ENCODE measurements at places on chromosomes 6 and 20.

DNA sequence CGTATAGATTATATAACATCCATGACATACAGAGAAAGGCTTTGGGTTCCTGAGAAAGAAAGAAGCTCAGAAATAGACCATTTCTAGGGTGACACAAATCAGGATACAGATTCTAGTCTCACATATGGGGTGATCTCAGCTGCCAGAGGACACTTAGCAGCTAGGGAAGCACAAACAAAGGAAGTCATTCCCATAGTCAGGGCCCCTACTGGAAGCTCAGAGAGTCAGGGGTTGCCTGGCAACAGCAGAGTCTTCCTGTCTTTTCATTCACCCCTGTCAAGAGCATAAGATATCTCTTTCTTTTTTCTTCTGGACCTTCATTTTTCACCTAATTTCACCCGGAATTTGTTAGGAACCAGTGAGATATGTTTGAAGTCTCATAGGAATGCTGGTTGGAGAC, 81.9 kb upstream of the IYD start:
- no peak for DNase-seq

- DNase-seq = no peak
Measured at GRCh38 chr6:64831680-64832079, 875.3 kb downstream of the EYS start.

GRCh38 chr6:128493877-128494276, 26.5 kb downstream of the PTPRK start:
- no peak for DNase-seq

DNA sequence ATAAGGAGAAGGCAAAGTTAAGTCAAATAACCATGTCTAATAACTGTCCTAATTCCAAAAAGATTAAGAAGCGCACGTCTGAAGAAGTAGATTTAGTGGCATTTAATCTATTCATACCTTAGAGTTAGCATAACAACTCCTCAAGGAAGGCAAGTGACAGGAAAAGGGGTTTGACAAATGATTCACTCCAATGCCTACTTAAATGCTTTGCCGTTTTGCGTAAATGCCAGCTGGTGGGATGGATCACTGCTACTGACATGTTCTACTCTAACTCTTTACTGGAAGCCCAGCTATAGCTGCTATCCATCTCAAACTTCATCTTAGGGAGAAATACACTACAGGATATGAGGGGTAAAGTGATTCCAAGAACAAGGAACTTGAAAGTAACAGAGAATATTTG, 347.3 kb upstream of the RUNX2 start:
- no peak for DNase-seq

DNA sequence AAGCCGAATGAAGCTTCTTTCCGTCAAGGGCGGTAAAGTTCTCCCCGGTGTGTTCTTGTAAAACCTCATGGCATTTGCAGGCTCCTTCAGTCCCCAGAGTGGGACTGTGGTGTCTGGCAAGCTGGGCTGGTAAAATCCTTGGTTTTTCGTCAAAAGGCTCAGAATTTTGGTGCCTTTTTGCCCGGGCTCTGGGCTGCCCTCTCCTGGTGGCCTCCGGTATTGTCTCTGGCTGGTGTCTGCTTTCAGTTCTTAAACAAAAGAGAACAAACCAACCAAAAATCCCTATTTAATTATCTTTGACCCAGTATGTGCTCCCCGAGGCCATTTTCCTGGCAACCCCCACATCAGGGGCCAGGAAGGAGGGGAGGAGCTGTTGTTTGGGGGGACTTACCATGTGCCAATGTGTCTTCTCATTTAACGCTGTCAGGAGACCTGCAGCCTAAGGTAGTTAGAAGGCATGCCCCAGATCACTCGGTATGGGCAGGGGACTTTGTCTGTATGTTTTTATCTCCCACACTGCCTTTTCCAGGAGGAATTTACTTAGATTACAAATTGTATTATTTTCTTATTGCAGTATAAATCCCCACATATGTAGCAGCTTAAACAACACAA, 11.1 kb downstream of the CDH4 start:
- peak; percentile 29 for DNase-seq

DNA sequence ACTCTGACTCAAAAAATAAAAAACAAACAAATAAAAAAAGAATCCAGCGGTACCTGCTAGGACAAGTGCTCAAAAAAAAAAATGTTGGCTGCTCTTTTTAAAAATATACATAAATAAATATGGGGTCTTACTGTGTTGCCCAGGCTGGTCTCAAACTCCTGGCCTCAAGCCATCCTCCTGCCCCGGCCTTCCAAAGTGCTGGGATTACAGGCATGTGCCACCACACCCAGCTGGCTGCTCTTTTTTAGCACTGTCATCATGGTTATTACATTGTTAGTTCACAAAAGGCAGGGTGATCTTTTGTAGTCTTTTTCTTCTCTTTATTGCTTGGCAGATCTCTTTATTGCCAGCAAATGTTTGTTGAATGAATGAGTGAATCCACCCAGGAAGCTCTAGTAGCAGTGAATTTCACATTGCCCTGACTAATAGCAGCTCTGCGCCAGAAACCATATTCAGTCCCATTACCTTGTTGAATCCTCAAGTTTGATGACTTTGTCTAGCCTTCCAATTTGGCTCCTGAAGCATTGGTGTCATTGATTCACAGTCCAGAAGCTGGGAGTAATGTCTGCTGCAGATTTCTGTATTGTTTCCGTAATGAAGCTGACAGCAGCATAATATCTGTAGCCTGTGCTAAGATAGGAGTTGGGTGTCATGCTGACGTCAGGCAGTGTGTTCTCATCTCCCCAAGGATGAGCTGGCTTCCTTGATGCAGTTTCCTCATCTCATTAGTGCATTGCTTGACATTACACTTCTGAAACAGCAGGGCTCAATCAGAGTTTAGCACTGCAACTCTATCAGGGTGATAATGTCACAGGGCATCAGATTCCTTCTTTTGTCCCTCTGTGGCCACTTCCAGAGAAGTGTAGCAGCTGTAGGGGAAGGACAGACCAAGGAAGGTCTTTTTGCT, 84.9 kb upstream of the TGM3 start:
- DNase-seq = peak; percentile 56

- DNase-seq = peak; percentile 21
Measured at GRCh38 chr6:33251395-33252012, 20.2 kb downstream of the VPS52 start.

GRCh38 chr6:31462026-31462963, 35.6 kb upstream of the MICB start:
- no peak for DNase-seq

- DNase-seq = no peak
Measured at GRCh38 chr6:54310377-54311152, 2.3 kb downstream of the TINAG start.
